COR-L47 (cell line): ENCODE measurements at places on chromosomes 5 and 9.

DNA sequence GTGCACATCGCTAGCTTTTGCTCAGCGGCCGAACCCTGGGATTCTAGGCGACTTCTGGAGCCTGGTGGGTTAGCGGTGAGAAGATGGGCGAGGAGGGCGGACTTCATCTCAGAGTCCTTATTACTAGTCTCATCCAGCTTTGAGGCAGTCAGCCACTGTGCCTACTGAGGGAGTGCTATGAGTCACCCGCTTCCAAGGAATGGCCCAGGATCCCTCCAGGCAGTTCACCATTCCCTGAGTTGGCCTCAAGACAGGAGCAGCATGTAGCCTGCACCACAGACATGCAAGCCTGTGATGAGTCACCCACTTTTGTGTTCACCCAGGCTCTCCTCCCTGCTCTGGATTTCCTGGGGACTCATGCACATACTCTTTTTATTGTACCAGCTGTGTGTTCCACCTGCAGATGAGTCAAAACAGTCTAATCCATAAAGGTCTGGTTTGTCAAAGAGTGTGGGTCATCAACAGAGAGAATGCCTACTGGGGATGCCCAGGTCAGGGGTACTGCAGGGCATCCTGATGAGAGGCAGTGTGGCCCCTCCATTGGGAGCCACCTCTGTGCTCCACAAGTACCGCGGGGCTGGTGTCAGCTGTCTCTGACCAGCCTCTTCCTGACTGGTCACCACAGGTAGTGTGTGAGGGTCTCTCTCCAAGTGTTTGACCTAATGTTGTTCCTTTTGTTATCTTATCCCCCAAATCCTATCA lies 20.2 kb downstream of the SLC22A5 start:
- DNase-seq = no peak

DNA sequence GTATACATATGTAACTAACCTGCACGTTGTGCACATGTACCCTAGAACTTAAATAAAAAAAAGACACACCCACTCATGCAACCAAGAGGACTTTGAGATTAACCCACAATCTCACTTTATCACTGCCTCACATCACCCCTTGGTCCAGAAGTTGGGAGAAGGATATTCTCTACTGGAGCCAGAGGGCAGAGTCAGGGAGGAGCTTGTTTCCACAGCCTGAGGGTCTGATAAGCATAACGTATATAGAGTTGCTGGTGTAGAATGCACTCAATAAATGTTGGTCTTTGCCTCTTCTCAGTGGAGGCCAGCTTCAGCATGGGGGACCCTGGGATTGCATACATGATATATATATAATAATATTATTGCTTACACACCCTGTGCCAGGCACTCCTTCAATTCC lies 10.1 kb downstream of the KCNV2 start:
- DNase-seq = no peak

GRCh38 chr5:78794693-78795215 lies 146.2 kb upstream of the LHFPL2 start:
- DNase-seq = no peak

DNA sequence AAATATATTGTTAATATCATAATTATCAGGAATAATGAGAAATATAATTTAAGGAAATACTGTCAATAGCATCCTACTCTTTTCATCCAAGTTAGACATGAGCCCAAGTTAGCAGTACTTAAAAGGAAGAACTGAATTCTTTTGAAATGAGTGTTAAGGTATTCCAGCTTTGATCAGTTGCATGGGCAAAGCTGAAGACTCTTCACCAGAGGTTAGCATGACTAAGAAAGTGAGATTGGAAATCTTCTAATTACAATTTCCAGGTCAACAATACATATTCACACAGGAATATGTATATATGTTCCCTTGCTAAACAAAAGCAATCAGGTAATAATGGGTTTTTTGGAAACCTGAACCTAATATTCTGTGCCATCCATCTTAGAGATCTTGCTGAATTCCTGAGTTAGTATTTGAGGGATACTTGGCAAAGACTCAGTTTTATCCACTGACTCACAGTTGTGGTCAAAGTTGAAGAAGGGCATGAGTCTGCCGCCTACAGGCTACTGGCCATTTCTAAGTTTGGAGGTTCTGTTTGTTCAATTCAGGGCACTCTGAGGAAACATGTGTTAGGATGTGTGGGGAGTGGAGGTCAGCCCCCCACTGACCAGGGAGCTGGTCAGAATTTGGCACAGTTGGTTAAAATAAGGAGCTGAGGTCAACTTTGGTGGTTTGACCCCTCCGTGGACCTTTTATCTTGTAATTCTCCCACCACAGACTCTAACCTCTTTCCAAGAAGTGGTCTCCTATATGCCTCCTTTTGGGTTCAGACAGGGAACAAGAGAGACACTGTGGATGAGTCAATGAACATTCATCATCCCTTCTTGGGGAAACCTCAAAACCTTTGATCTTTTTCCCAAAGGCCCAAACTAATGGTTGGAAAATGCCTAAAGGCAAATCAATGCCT lies 118.3 kb downstream of the PIK3R1 start:
- no peak for DNase-seq

DNA sequence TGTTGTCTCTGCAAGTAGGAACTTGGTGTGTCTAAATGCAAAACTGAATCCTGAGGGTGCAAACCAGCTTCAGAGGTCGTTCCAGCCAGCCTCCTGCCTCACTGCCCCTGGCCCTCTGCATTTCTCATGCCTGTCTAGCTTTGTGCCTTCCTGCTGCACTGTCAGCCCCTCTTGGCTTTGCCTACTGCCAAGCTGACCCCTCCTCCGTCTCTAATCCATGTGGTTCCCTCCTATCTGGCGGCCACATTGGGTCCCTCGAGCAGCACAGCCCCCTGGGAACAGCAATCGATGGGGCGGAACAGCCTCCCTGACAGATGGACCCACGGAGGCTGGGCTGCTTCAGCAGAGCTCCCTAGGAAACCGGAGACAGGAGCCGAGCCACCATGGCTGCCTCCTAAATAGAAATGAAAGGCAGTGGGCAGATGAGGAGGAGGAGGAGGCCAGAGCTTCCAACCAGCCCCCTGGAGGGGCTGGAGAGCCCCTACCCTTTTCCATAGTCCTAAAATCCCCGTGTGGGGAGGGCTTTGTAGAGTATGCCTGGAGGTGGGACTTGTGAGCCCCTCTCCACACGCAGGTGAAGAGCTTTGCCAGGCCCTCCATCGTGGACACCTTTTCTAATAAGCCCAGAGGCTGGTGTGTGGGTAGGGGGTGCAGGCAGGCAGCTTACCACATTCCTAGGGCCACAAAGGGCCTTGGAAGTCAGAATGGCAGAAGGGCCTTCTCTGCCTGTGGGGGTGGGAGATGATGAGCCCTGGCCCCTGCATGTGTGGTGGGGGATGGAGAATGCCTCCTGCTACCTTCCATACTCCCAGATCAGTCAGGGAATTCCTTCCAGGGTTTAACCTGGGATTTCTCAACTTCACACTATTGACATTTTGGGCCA lies 9.2 kb upstream of the CXXC5 start:
- no peak for DNase-seq

DNA sequence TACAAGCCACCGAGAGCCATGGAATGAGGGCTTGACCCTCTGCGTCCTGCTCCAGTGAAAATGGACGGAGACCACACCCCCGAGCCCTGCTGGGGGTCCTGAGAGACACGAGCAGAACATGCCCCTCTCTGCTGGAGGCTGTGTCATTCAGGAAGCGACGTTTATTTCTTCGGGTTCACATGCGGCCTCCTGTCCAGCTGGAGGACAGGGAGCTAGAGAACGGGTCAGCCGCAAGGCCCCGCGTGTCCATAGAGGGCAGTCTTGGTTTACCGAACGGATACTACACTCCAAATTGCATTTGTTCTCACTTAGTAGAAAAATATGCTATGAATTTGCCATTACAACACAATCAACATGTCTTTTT lies 36.1 kb downstream of the MRPL36 start:
- DNase-seq = no peak

DNA sequence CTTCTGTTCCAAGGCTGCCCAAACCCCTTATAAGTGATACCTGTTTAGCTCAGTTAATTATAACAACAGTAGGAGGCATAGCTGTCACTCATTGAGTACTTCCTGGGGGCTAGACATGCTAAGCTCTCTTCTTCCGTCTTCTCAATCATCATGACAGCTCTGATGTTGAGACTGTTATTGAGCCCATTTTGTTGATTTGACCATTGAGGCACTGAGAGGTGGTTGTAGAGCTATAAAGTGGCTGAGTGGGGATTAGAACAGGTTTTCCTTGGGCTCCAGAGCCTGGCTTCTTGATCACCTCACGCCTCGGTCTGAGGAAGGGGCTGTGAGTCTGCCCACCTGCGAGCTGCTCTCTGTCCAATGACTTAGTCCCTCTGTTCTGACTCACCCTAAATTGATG lies 26.0 kb upstream of the RPL26L1 start:
- no peak for DNase-seq

DNA sequence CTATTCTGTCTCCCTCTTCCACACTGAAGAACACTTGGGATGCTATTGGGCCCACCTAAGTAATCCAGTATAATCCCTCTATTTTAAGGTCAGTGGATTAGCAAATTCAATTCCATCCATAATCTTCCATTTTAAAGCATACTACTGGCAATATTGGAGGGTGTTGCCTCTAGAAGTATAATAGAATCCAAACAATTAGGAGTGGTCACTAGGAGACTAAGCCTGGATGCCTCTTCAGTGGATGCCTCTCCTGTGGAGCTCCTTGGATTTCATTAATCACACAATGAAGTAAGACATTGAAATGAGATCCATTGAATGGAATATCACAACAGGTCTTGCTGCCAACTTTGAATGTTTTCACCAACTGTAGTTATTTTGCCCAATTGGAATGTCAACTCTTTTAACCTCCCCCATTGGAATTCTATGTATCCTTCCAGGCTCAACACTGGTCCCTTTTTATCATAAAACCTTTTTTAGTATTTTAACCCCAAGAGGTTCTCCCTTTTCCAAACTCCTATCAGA lies 311.6 kb downstream of the PLK2 start:
- no peak for DNase-seq

DNA sequence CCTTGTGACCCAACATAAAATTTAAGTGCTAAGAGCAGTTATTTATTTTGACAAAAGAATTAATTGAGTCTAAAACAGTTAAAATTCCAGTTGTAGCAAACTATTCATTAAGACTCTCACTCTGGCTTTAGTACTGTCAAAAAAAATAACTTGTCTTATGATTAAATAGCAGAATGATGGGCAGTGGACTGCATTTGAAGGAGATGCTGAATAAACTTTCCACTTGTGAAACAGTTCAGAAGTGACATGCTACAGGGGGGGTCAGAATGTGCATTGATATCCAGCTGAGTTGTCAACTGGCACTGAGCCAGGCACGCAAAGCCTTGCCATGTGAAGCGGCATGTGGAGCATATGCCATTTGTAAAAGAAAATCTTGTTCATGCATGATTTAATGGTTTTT lies 76.0 kb downstream of the FCHO2 start:
- DNase-seq = peak; percentile 66

DNA sequence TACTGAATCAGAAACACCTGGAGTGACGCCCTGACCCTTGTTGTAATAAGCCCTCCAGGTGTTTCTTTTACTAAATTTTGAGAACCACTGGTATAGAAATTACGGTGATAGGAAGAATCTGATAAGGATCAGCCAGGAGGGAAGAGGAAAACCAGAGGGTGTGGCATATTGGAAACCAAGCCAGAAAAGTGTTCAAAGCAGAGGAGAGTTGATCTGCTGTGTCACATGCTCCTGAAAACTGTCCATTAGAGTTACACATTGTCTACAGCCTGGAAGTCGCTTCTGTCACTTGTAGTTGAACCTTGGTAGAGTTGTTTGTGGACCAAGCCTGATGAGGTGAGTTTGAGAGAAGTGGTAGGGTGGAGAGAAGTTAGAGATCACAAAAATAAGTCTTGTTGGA lies 497.4 kb downstream of the ENC1 start:
- no peak for DNase-seq

DNA sequence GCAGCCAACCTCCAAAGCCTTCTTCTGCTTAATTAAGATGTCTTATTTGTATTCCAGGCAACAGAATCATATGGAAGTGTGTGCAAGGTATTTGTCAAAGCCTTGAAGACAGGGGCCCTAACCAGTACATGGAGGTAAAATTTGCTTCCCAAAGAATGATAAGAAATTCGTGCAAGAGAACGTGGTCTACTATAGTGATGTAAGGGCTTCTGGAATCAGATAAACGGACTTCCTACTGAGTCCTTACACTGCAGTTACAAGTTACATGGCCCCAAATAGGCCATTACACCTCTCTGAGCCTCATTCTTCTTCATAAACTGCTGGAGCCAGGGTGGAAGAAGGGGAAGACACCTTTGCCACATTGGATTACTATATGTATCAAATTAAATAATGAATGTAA lies 15.9 kb upstream of the ISOC1 start:
- DNase-seq = no peak

DNA sequence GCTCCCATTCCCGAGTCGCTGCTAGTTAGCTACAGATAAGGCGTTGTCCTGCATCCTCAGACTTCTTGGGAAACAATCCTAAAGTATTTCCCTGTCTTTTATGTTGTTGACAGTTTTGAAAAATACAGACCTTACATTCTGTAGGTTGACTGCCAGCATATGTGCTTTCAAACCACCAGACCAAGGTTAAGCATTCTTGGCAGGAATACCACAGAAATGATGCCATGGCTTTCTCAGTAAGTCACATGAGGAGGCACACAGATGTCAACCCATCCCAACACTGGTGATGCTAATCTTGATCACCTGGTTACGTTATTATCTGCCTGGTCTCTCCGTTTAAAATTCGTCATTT lies 871 bp downstream of the GLE1 start:
- no peak for DNase-seq

- DNase-seq = no peak
Observed at GRCh38 chr9:95598236-95598635, 81.5 kb upstream of the PTCH1 start.

GRCh38 chr9:112315331-112316257 lies 17.8 kb downstream of the PTBP3 start:
- DNase-seq = no peak

DNA sequence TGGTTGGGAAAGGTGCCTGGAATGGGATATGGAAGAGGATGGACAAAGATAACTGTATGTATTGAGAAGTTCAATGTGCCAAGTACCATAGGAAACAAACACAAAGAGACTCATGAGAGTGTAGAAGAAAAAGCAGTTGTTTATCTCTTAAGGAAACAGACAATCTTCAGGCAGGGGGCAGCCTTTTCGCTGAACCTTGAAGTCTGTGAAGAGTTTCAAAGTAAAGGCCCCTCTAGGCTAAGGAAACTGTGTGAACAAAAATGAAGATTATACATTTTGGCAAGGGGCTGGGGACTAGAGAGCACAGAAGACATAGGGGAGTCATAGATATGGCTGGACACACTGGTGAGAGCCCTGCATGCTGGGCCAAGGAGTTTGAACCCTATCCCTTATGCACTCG lies 27.5 kb upstream of the FRMPD1 start:
- DNase-seq = no peak
